ENCODE measurements at places on chromosomes 2 and 18.

DNA sequence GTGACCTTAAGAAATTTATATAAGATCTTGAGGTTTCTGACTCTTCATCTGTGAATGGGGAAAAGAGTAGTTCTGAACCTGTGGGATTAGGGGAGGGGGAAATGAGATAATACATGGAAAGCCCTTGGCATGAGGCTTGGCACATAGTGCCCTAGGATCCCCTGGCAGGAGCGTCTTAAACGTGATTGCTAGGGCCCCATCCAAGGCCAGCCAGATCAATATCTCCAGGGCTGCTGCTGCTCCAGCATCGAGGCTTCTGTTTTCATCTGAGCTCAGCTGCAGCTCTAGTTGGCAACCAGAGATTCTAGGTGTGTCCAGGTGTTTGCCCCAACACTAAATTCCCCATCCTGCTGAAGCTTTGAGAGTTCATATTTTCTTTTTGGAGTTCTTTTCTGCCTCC is 71.0 kb downstream of the IL1R2 start:
- DNase-seq = no peak

GRCh38 chr2:173981520-173981919 is 16.3 kb upstream of the SP3 start:
- no peak for DNase-seq

DNA sequence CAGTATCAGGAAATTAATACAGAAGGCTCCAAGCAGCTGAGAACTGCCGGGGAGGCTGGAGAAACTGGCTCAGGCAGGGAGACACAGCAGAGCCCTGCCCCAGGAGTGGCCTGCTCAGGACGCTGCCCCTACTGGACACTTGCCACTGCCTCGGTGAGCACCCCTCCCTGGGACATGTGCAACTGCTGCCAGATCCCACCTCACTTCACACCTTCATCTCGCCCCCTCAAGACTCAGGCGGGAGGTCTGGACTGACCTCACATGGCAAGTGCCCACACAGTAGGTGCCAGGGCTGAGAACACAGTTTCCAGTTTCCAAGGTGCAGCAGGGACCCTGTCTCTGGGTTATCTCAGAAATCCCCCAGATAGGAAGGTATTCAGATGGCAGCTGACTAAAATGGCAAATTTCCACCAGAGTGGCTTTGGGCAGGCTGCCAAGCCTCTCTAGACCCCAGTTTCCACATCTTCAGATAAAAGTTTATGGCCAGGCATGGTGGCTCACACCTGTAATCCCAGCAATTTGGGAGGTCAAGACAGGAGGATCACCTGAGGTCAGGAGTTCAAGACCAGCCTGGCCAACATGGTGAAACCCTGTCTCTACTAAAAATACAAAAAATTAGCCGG is 33.7 kb upstream of the LBH start:
- no peak for DNase-seq

DNA sequence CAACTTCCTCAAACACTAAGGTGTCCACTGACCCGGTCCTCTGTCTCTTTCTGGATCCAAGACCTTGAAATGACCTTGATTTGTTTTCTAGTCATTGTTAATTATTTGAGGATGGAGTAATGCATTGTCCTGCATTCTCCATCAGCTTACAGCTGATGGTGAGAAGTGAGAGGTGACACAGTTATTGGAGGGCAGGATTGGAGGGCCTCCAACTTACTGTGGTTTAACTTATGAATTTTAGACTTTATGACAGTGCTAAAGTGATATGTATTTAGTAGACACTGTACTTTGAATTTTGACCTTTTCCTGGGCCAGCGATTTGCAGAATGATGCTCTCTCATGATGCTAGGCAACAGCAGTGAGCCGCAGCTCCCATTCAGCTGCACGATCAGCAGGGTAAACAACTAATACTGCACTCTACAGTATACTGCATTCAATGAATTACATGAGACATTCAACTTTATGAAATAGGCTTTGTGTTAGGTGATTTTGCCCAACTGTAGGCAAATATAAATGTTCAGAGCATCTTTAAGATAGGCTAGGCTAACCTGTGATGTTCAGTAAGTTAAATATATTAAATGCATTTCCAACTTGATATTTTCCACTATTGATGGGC is 200.0 kb upstream of the MEX3C start:
- DNase-seq = no peak

DNA sequence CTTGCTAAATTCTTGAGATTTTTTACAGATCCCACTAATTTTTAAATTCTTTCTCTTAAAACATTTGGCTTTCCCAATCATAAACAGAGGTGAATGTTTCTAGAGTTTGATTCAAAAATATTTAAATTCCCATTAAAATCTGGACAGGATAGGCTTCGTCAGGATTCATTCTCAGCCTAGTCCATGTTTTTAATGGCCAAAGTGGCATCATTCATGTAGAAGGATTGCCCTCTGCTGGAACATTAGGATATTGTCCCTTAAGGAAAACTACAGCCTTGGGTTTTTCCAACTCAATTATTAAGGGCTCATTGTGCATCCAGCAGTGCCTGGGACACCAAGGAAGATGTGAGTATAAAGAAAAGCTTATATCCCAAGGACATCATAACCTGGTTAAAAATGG is 71.7 kb downstream of the TPGS2 start:
- no peak for DNase-seq

DNA sequence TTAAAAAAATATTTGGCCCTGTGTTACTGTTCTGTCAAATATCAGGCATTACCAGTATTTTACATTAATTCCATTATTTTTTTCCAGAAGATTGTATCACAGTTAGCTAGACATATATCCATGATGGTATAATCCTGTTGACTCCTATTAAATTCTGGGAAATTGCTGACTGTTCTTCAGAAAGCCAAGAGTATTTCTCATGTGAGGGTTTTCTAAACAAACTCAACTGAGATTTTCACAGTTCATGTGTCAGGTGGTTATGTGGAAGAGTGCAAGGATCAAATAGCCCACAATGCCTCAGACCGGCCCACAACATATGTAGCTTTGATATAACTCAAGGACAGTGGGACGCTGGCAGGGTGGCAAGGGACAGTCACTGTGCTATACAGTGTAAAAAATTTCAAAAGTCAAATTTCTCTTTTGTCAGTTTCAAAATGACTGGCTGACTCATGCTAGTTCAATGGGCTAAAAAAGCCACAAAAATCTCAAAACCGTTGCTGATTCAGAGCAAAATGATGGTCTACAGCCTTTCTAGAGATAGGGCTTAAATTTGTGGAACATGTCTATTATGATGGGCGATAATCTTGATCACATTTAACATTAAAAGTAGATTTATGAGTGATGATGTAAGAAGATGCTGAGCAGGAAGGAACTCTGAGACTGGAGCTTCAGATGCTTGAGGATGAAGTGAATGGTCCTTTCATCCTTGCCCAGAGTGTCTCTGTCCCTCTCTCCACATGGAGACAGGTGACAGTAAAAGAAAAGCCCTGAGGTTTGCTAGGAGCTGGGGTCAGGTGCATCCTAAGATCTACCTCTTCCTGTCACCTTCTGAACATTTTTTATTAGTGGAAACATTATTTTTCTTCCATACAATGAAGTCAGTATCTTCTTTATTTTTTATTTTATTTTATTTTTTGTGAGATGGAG is 175.8 kb upstream of the PIEZO2 start:
- no peak for DNase-seq

DNA sequence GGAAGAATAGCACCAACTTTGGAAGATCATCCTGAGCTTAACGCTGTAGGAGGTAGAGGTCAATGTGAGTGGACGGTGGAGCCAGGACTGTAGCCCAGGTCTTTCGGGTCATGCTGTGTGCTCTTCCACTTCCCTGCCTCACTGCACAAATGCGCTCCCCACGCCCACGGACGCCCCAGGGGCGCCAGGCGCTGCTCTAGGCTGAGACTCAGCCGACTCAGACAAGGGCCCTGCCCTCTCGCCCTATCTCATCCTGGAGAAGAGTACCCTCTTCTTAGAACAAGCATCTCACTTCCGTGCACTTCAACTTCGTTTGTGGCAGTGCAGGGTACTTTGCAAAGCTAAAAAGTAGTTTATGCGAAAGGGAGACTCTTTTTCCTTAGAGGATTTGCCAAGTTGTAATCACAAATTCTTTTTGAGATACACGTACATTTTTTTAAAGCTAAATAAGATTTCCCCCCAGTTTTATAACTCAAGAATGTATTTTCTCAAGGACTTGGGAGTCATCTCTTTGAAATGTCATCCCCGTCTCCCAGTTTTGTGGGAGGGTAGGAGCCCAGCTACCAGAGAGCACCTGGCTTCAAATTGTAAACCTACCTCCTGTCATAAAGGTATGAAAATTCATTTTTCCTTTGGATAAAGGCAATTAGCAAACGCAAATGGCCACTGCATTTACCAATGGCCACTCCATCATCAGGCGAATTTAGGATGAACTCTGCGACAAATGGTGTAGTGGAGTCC is 1.2 kb upstream of the PRELID3A start:
- no peak for DNase-seq

- no peak for DNase-seq
These were observed 61.6 kb downstream of the WDR7 start for GRCh38 chr18:56712761-56713160.

DNA sequence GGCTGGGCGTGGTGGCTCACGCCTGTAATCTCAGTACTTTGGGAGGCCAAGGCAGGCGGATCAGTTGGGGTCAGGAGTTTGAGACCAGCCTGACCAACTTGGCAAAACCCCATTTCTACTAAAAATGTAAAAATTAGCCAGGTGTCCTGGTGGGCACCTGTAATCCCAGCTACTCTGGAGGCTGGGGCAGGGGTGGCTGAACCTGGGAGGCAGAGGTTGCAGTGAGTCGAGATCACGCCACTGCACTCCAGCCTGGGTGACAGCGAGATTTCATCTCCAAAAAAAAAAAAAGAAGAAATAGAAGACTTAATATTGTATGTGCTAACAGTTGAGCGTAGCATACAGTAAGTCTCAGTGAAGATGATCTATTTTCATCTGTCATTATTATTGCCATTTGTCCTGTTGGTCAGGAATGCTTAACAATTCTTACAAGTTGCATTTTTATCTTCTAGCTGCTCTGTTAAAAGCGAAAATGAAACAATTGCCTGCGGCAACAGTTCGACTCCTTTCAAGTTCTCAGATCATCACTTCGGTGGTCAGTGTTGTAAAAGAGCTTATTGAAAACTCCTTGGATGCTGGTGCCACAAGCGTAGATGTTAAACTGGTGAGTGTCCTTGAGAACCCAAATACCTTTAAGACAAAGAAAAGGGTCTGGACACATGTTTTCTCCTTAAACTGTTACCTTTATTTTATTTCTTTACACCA is 7.2 kb downstream of the PMS1 start:
- DNase-seq = no peak

GRCh38 chr2:38037757-38038621 is 38.0 kb downstream of the CYP1B1 start:
- DNase-seq = peak; percentile 50

DNA sequence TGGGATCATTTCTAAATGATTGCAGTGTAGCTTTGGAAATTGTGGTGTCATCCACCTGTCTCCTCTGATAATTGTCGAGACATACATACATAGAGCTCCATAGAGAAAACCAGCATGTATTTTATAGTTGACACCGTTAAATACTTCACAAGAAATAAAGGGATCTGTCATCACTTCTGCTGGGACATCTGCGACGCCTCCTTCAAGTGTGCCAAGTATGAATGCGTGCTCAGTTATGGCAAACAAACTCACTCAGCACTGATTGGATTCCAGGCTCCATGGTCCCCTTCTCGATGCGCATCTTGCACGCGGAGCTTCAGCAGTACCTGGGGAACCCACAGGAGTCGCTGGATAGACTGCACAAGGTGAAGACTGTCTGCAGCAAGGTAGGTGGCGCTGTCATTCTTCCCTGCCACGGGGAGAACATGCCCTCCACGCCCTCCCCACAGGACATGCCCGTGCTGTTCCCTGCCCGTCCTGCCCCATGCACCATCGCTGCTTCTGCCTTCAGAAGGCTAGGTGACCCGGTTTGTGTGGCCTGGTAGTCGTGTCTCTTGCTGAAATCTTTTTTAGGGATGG is 64.1 kb downstream of the TRAPPC12 start:
- DNase-seq = no peak

GRCh38 chr2:195575879-195576401 is 81.1 kb upstream of the SLC39A10 start:
- no peak for DNase-seq

GRCh38 chr2:27956888-27957287 is 66.4 kb downstream of the BABAM2 start:
- DNase-seq = no peak

DNA sequence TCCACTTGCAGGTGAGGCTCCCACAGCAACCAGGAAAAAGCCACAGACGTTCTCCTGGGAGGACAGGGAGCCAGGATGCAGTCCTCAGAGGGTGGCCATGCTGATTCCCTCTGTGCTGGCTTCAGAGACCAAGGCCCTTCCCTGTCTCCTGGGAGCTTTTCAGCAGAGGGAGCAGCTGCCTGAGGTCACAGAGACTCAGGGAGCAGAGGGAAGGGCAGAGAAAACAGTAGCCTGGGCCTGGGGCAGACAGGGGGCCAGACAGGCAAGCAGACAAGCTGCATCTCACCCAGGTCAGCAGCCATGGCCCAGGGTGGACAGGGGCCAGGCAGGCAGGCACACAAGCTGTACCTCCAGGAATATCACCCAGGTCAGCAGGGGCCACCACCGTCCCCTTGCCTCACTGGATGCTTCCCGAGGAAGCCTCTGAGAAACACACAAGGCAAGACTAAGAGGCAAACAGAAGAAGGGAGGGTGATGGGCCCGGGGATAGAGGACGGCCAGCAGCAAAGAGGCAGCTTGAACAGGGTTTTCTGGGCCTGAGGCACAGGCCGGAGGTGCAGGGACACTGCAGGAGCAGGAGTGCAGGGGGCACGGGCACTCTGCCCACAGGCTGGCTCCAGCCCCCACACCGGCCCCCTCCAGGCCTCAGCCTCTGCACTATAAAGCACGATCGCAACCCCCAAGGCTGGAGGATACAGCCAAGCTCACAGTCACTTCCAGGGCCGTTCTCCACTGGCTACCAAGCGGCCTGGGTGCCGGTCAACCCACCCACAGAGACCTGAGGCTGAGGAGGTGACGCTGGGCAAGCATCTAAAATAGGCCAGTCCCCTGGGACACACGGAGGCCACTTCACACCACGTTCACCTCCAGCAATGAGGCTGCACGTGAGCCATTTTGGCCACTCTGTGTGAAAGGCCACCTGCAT is 6.1 kb downstream of the SLC66A2 start:
- DNase-seq = no peak

- no peak for DNase-seq
These were observed 40.7 kb upstream of the TMEM131 start for GRCh38 chr2:98036349-98037000.

DNA sequence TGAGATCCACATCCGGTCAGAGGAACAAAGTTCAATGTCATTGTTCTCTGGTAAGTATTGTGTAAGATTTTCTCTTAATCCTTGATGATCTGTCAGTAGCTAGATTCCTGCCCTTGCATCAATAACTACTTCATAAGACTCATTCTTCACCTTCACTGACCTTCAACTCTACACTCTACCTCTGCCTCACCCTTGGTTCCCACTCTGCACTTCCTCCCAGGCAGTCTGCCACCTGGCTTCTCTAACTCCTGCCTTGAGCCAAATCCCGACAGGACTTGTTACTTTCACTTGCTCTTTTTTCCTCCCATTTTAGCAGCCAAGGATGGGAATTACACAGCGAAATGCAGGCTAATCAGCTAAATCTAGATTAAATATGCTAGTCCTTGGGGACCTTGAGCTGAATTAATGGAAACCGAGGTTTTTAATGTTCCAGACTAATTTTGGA is 190.7 kb downstream of the DLGAP1 start:
- no peak for DNase-seq

- DNase-seq = no peak
These were observed 159.3 kb downstream of the HDAC4 start for GRCh38 chr2:239241431-239241960.

GRCh38 chr2:159614534-159615366 is 1.6 kb downstream of the BAZ2B start:
- no peak for DNase-seq

GRCh38 chr2:128442891-128443302 is 124.2 kb upstream of the HS6ST1 start:
- no peak for DNase-seq

All from stimulated activated CD4-positive, alpha-beta T cell treated with anti-CD3 and anti-CD28 coated beads, Interleukin-15, amount 100 ng/mL, for 24 hours (primary cell).